ENCODE measurements at places on chromosomes 16 and 17.

DNA sequence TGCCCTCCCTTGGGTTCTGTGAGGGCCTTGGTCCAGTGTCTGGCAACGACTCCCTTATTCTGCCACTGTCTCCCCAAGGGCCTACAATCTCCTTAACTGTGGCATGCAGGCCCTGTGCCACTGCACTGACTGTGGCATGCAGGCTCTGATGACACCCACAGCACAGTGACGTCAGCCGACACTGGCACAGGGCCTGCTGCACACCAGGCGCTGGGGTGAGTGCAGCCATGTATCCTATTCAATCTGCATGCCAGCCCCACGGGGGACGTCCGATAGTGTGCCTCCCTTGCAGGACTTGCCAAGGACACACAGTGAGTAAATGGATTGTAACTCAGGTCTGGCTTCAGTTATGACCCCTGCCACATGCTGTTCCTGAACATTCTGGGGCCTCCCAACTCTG is 39.8 kb upstream of the RASD1 start:
- peak; percentile 86 for DNase-seq

GRCh38 chr16:1706386-1707192 is 594 bp downstream of the MAPK8IP3 start:
- no peak for DNase-seq

GRCh38 chr17:39549747-39550573 is 57.8 kb downstream of the NEUROD2 start:
- no peak for DNase-seq

- no peak for DNase-seq
These were observed 31.3 kb downstream of the BAHCC1 start for GRCh38 chr17:81426393-81427172.

DNA sequence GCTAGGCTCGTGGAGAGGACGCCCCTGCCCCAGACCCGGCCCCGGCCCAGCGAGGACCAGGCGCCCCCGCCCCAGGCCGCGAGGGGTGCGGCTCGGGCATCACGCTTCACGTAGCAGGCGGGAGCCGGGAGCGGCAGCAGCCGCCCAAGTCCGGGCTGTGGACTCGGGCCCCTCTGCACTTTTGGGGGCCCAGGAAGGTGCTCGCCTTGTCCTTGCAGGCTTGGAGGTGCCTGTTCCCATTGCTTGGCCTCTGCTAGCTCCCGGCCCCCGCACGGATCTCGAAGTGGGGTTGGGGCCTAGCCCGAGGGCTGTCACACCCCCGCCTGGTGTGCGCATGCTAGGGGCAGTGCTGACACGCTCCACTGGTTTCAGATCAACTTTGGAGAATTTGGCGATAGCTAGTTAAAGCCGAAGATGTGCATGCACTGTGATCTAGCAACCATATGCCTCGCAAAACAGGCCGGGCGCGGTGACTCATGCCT is 55.7 kb downstream of the WSB1 start:
- DNase-seq, result no peak

DNA sequence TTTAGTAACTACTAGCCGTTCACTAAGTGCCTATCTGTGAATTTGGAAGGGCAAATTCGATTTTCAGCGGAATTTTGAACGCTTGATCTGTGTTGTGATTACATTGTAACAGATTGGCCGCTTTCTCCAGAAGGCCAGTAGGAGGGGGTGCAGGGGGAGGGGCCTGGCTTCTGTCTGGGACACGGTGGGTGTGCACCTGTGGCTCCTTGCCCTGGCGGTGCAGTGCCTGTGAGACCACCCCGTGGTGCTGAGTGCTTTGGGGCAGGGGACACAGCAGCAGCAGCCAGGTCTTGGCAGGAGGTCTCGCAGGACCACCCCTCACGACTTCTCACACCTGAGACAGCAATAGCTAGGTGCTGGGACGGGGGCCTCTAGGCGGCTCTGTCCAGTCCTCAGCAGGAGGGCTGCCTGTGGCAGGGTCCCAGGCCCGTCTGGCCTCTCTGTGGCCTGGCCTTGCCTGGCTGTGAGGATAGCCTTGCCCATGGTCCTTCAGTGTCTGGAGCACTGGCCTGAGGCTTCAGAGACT is 1.8 kb downstream of the UBE2I start:
- no peak for DNase-seq

DNA sequence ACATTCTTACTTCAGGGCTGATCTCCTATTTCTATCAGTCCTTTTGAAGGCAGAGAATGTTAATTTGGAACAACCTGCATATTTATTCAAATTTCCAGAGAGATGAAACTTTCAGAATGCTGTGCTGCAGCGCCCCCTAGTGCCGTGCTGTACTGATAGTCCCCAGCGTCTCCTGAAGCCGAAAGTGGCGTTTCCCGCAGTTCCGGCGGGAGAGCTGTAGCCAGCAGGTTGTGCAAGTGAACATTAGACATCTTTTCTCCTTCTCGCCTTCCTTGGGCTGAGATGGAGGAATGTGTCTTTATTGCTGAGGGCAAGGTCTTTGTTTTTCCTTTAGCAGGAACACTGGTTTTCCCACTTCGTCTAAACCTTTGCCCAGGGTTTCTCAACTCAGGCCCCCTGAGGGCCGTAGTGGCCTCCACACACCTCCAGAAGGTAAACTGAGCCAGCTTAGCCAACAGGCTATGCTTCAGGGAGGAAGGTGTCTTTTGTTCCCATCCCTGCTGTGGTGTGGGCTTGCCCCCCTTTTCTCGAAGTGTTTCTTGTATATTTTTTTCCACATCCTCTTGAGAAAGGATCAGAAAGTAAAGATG is 26.4 kb downstream of the USP10 start:
- peak; percentile 90 for DNase-seq

GRCh38 chr16:6641091-6641490 is 691.6 kb upstream of the RBFOX1 start:
- DNase-seq, result no peak

DNA sequence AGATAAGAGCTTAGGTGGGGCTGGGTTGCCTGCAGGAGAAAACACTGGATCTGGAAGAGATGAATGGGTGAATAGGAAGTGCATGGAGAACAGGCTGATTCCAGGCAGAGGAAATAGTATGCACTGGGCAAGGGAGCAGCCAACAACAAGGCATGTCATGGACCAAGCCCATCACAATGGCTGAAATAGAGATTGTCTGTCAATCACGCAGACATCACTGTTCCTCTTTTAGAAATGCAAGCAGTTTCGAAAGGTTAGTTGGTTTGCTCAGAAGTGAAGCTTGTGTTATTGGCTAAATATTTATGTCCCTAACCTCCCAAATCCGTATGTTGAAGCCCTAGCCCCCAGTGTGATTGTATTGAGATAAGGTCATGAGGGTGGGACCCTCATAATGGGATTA is 621.7 kb upstream of the CDH11 start:
- DNase-seq, result no peak

DNA sequence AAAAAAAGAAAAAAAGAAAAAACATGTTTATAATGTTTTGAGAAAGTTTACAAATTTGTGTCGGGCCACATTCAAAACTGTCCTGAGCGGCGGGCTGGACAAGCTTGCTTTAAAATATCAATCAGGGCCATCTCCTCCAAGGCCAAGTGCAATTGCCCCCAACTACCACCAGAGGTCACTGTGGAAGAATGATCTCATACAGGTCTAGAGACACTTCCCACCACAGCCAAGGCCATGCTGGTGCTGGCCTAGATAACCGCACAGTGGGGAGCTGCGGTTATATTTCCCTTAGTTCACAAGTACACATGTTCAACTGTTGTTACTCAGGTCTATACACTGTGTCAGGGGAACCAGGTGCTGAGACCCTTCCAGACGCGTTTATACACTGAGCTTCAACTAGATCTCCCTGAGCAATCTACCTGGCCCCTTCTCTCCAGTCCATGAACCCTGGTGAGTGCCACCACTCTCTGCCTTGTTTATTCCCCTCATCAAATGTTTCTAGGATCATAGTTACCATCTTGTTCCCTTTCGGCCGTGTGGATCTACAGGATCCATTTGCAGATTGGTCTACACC is 83.8 kb upstream of the CCL2 start:
- DNase-seq, result peak; percentile 17

DNA sequence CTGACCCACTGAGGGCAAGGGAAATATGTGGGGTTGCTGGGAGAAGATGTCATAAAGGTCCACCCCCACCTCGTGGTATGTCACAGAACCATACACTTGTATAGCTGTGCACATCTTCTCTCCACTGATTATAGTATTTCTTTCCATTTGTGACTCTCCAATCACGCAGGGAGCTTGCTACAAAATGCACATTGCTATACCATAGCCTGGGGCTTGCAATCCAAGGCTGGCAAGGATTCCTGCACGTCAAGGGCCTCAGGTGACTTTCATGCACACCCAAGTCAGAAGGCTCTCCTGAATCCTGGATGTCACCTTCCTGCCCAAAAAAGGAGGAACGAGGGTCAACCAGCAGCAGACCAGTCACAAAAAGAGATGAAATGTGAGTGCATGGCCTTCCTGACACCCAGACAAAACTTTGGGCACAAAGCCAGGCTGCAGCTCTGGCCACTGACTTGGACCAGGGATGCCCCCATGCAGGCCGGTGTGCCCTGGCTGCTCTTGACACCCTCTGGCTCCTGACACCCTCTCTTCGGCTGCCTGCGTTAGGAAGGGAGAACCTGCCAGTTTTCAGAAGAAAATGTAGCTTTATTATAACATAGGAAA is 12.1 kb downstream of the TBC1D26 start:
- DNase-seq, result no peak

GRCh38 chr17:42072323-42073187 is 22.2 kb upstream of the C17orf113 start:
- no peak for DNase-seq

DNA sequence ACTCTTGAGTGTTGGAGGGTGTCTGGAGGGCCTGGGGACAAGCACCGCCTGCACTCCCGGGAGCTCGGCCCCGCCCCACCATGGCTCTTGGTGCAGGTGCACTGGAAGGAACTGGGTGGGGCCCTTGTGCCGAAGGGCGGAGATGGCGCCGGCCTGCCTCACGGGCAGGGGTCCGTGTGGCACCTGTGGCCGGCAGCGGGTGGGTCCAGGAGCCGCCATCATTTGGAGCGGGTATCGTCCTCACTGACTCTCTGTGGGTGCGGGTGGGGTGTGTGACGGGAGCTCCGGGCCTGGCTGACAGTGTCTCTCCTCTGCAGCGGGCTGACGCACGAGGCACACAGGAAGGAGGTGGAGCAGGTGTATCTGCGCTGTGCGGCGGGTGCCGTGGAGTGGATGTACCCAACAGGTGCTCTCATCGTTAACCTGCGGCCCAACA is 5.2 kb downstream of the METRNL start:
- no peak for DNase-seq

GRCh38 chr17:49602783-49603182 is 27.1 kb downstream of the NXPH3 start:
- no peak for DNase-seq

DNA sequence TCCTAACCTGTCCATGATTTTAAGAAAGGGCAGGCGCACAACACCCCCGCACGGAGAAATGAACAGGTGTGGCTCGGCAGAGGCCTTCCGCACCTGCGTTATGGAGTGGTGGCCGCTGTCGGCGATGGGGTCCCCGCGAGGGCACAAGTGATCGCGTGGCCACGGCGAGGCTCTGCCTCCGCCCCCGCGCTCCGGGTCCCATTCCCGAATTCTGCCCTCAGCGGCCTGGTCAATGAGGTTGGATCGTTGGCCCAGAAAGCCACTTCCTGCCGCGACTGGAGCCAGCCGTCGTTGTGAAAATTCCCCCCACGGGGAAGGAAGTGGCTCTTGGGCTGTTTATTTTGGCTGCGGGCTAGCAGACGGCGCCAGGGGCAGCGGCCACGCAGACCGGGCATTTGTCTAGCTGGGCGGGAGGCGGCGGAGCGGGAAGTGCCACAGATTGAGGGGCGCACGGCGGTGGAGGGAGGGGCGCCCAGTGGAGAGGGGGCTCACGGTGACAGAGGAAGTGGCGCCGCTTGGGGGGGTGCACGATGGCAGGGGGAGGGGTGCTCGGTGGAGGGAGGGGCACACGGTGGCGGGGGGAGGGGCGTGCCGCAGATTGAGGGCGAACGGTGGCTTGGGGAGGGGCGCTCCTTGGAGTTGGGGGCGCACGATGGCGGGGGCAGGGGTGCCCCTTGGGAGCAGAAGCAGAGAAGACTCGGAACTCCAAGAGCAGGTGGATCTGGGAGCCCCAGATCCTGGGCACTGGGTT is 25.0 kb downstream of the MRC2 start:
- DNase-seq, result peak; percentile 67

- DNase-seq, result no peak
These were observed 43.3 kb downstream of the GRIN2A start for GRCh38 chr16:10138881-10139280.

GRCh38 chr17:76659928-76660655 is 16.5 kb upstream of the ST6GALNAC1 start:
- DNase-seq, result no peak

GRCh38 chr17:29933379-29933778 is 3.4 kb upstream of the SSH2 start:
- DNase-seq, result no peak
